NCI-H524 (cell line): ENCODE measurements at places on chromosomes 2 and 18.

GRCh38 chr18:13070460-13070859 is 79.3 kb downstream of the CEP192 start:
- DNase-seq = no peak

GRCh38 chr2:39587641-39588040 is 78.1 kb upstream of the TMEM178A start:
- no peak for DNase-seq

- DNase-seq = no peak
These were observed 203.7 kb downstream of the KLHL29 start for GRCh38 chr2:23588508-23589201.

DNA sequence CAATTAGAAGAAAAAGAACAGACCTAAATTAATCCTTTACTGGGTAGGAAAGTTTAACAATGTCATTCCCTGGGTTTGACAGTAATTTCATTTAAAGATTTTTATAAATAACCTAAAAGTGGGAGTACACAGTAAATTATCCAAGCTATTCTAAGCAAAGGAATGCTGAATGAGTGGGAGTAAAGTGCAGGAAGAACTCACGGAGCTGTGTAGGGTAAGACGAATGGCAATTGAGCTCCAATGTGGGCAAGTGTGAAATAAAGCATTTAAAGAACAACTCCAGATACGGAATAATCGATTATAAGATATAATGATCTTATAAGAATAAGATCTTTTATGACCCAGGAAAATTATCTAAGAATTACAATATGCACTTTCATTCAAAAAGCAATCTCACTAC is 93.2 kb downstream of the LRRTM4 start:
- no peak for DNase-seq

DNA sequence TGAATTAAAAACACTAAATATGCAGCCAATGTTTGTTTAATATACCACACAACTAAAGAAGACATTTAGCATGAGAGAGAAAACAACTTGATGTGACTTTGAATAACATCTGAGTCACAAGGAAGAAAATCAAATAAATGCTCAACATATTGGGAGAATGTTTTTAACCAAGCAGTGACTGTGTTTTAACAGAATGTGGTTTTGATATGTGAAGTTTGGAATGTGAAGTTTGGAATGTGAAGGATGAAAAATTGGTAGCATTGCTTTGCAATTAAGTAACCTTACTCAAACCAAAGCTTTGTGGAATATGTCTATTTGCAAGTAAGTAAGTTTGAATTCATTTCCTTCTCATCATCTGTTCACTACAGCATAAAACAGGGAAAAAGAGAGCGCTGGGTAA is 128.2 kb upstream of the DNAJC10 start:
- no peak for DNase-seq

GRCh38 chr2:227472265-227473121 is 537 bp downstream of the AGFG1 start:
- DNase-seq = peak; percentile 20

- no peak for DNase-seq
These were observed 106.2 kb upstream of the RNF152 start for GRCh38 chr18:61998957-61999356.

GRCh38 chr18:9475643-9476591 is 604 bp downstream of the RALBP1 start:
- no peak for DNase-seq

- no peak for DNase-seq
These were observed 182.2 kb downstream of the SMAD2 start for GRCh38 chr18:47748093-47748796.

DNA sequence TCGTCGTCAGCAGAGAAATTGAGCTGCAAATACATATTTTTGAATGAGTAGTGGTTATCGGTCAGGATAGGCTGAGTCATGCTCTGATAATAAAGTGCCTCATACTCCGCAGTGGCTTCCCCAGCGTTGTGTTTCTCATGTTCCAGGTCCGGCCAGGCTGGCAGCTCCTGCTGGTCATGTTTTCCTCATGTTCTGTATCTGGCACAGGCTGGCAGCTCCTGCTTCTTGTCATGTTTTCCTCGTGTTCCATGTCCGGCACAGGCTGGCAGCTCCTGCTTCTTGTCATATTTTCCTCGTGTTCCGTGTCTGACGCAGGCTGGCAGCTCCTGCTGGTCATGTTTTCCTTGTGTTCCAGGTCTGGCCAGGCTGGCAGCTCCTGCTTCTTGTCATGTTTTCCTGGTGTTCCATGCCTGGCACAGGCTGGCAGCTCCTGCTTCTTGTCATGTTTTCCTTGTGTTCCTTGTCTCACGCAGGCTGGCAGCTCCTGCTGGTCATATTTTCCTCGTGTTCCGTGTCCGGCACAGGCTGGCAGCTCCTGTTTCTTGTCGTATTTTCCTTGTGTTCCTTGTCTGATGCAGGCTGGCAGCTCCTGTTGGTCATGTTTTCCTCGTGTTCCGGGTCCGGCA is 148.9 kb downstream of the ATP9B start:
- DNase-seq = no peak

DNA sequence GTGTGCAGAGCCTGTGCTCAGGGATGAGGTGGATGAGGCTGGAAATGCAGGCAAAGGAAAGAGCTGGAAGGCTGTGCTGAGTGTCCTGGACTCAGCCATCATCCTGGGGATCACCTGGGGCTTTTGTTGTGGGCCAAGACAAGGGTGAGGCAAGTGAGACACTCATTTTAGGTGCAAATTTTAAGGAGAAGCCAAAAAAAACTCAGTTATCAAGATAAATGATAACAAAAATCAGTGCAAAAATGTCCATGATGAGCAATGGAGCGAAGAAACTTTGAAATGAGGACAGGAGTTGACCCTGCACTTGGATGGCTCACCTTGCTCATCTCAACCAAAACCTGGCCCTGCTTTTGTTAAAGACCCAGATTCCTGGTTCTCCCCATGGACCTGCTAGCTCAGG is 141.9 kb downstream of the MYCN start:
- DNase-seq = no peak
